ENCODE measurements at places on chromosomes 3 and 15. TPM values are rescaled to one million over a fixed set of nuclear protein-coding genes. Genes with fewer than 3 reads are reported as not detected.
A peak's percentile ranks its signal among the peaks of the same experiment; 100 is the strongest.

GRCh38 chr3:183381179-183381578, 47.2 kb downstream of the MCF2L2 start:
- no peak for DNase-seq

Gene SNX33
- 53.7 TPM for total RNA-seq

- DNase-seq = no peak
Measured at GRCh38 chr3:4633078-4634004, 140.2 kb downstream of the ITPR1 start.

- DNase-seq = peak; percentile 89
Measured at GRCh38 chr15:52139599-52140462, 27.3 kb upstream of the BCL2L10 start.

GRCh38 chr3:130442284-130442683, 74.7 kb upstream of the COL6A6 start:
- no peak for DNase-seq

Gene TMEM158
- total RNA-seq = 1.6 TPM

Gene RAB6B
- total RNA-seq = 1.2 TPM

- no peak for DNase-seq
Measured at GRCh38 chr3:11517601-11518000, 126.1 kb downstream of the VGLL4 start.

DNA sequence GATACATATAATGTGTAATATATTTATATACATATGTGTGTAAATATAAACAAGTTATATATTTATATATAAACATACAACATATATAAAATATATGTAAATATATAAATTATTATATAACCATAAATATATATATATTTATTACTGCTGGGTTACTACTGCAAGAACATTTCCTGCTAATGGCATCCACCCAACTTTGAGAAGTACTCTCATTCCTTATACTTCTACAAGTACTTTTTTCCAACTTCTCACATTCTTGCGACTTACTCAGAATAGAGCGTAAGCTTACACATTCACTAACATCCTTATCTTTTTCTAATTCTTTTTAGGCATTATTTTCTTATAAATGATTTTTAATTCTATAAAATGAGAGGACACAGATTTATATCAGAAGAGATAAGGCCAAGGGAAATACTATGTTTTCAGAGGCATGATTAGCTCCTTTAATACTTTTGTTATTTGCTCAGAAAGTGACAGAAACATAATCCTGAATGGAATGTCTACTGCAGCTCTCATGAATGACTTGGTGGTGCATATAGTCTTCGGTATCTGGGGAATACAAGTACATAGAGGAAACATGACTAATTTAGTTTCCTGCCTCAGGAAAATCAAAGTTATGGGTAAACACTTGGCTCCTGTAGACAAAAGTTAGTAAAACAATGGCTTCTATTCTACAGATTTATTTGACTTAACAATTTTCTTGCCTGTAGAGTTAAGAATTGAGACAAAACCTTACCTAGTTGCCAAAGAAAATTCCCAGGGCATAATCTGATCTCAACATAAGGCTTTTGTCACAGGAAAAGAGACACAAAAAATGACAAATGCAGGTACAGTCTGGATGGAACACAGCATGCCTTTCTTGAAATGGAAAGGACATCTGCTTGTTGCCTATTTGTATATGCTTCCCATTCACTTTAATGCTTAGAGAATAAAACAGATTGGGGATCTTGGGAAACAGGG, 453.9 kb downstream of the SQOR start:
- no peak for DNase-seq

DNA sequence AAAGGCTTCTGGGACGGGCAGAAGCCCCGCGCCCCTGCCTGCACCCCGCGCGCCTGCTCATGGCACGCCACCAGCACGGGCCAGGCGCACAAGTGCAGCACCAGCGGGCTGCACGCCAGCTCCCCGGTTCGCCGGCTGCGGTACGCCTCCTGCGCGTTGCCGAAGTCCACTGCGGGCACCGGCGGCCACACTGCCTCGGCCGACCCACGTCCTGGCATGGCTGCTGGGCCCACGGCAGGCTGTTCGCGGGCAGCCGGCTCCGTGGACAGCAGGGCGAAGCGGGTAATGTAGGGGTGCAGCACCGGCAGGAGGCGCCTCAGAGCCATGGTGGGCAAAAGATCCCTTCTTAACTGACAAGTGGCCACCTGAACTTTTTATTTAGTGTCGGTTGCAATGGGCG, 34.8 kb downstream of the MCCC1 start:
- DNase-seq = no peak

GRCh38 chr3:21484057-21484827, 266.8 kb downstream of the ZNF385D start:
- DNase-seq = no peak

GRCh38 chr3:172225215-172225707, 185.9 kb downstream of the FNDC3B start:
- DNase-seq = no peak

DNA sequence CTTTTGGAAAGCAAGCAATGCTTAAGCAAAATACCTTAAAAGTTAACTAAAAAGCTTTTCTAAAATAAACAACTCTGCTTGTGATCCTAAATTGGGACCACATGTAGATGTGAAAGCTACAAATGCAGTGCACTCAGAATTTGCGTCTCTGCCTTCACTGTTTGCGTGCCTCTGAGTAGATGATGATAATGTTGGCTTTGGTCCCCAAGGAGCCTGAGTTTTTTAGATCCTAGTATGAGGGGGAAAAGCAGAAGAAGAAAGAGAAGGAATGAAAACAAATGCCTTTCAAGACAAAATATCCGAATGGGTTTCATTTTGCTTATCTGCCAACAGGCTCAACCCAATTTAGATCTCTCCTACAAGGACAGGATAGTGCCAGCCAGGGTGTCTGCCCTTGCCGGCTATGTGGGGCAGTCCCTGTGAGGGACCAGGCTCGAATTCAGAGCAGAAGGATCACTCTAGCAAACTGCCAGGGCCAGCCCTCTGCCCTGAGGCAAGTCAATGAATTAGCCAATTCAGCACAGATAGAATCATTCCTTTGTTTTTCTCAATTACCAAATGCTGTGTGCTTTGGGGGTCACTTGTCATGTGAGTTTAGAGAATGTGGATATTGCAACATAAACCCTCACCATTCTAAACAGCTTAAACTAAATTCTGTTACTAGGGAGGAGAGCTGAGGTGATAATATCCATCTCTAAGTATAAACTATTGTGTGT, 28.5 kb downstream of the SCG5 start:
- no peak for DNase-seq

Gene PLSCR2
- total RNA-seq = not detected

Gene FBXL22
- not detected for total RNA-seq

- no peak for DNase-seq
Measured at GRCh38 chr15:61035311-61035710, 193.8 kb downstream of the RORA start.

Gene THRB
- total RNA-seq = 2.6 TPM

Gene FANCD2OS
- not detected for total RNA-seq

GRCh38 chr3:76917436-76917835, 122.5 kb upstream of the ROBO2 start:
- DNase-seq = no peak

Gene CNTN3
- total RNA-seq = 1.6 TPM

DNA sequence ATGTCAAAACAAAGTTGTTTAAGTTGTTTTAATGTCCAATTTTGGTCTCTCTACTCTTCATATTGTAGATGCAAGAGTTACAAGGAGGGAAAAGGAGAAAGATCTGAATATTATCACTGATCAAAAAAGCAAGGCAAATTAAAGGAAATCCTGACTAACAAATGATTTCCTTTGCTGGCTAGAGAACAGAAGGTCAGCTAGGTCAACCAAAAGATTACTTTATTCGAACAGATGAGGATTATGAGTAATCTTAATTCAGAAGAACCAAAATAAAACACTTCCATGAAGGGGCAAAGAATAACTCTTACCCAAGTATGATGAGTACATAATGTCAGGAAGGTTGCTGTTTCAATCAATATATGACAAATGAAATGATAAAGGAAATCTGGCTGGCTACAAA, 33.8 kb downstream of the CPNE4 start:
- DNase-seq = no peak

DNA sequence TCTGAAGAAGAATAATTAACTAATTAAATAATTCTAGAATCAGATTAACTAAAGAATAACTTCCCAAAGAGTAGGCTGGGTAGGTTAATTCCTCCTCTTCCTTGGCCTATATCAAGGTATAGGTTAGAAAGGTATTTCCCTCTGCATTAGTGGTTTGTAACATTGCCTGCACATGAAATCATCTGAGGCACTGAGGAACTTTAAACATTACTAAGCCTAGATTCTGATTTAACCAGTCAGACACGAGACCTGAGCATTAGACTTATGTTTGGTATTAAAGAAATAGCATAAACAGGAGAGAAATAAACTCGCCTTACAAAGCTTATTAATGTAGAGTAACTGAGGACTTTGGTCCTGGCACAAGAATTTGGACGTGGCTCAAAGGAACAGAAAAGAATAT, 84.2 kb downstream of the FGF7 start:
- no peak for DNase-seq

- peak; percentile 83 for DNase-seq
Measured at GRCh38 chr3:58116161-58116955, 94.4 kb downstream of the DNASE1L3 start.

Gene SLC24A5
- not detected for total RNA-seq

Gene GOLGA6L2
- total RNA-seq = not detected

DNA sequence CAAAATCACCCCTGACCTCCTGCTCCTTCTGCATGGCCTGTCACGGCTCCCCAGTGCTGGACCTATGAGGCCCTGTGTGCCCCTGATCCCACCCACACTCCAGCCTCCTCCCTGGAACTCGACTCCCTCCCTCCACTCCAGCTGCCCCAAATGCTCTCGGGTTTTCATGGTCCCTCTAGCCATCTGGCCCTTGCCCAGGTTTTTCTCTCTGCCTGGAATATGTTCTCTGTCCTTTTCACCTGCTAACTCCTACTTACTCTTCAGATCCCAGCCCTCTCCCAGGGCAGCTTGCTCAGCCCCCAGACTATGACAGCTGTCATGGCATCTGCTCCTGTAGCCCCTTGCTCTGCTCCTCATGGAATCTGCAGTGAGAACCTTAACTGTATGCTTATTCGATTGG, 30.3 kb downstream of the DUSP7 start:
- no peak for DNase-seq

GRCh38 chr3:112671930-112672715, 31.2 kb upstream of the CCDC80 start:
- DNase-seq = no peak

DNA sequence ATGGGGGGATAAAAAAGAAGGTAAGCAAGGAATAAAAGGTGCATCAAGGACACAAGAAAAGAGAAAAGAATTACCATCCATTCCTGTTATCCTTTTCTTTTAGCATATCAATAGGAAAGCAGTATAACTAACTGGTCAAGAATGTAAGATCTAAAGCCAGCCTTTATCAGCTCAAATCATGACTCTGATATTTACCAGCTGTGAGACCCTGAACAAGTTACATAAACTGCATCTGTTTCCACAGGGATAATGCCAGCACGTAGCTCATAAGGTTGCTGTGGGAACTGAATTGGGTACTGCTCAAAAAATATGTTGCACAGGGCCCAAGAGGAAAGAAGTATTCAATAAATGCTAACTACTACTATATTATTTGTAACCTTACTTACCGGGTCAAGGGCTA, 1092.2 kb upstream of the CFAP20DC start:
- DNase-seq = no peak

Gene MAGEL2
- total RNA-seq = 0.13 TPM

- no peak for DNase-seq
Measured at GRCh38 chr3:33645060-33645647, 72.9 kb downstream of the CLASP2 start.

Gene EXD1
- total RNA-seq = not detected

DNA sequence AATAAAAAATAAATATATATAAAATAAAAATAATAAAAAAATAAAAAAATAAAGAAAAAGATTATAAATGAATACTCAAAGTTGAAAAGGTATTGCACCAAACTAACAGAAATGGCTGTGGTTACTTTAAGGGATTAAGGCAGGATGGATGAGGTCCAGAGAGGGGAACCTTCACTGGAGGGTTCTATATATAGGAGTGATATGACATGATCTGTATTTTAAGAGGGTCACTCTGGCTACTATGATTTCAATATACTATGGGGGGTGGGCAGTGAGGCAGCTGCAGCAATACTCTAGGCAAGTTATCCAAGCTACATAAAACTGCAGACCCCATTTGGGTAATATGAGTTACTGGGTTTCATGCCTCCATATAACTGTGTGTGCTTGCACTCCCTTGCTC, 24.6 kb downstream of the ACAD11 start:
- DNase-seq = no peak

Gene ARGFX
- total RNA-seq = not detected

DNA sequence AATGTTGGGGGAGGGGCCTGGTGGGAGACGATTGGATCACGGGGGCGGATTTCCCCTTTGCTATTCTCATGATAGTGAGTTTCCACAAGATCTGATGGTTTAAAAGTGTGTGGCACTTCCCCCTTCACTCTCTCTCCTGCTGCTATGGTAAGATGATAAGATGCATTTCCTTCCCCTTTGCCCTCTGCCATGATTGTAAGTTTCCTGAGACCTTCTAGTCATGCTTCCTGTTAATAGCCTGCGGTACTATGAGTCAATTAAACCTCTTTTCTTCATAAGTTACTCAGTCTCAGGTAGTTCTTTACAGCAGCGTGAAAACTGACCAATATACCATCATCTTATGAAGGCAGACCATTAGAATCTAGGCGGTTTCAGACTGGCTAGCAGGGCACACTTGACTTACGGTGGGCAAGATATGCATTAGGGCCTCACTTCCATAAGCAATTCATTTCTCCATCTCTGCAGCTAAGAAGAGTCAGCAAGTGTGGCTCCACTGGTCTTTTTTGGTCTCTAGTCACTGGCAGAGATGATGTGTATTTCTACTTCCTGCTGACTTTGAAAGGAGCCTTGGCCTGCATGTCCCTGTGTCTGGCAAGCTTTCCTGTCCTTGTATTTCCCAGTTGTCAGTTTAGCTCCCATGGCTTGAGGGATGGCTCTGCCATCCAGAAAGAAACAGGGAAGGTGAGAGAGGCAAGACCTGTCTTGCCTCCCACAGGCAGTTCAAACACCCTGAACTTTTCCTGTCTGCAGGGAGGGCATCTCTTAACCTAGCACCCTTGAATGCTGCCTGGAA, 109.0 kb upstream of the ADAMTS9 start:
- no peak for DNase-seq

GRCh38 chr3:52798376-52798977, 3.9 kb downstream of the ITIH3 start:
- no peak for DNase-seq

Gene SLC22A13
- not detected for total RNA-seq

Data from Peyer's patch (tissue), 4 donors.